ENCODE measurements at places on chromosomes 2 and 18.

DNA sequence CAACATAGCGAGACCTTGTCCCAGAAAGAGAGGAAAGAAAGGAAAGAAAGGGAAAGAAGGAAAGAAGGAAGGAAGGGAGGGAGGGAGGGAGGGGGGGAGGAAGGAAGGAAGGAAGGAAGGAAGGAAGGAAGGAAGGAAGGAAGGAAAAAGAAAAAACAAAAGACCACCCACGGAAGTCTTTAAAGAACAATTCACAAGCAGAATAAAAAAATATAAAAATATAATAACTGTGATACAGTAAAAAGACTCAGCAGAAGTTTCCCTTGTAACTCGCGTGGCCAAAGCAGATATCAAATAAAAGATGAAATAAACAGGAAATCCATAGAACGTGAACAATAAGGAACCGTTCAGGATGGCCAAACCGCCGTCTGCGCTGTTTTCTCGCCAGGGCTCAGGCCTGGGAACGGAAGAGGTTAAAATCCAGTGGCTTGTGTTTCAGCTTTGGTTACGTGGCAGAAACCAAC is 1.2 kb upstream of the SLC1A4 start:
- DNase-seq = no peak

- no peak for DNase-seq
Observed at GRCh38 chr2:84878459-84878858, 2.4 kb downstream of the TRABD2A start.

GRCh38 chr2:231299267-231299666 is 96.2 kb upstream of the B3GNT7 start:
- no peak for DNase-seq

GRCh38 chr2:18479947-18480369 is 80.5 kb downstream of the RDH14 start:
- no peak for DNase-seq

GRCh38 chr2:151862700-151863099 is 34.5 kb upstream of the ARL5A start:
- DNase-seq = no peak

DNA sequence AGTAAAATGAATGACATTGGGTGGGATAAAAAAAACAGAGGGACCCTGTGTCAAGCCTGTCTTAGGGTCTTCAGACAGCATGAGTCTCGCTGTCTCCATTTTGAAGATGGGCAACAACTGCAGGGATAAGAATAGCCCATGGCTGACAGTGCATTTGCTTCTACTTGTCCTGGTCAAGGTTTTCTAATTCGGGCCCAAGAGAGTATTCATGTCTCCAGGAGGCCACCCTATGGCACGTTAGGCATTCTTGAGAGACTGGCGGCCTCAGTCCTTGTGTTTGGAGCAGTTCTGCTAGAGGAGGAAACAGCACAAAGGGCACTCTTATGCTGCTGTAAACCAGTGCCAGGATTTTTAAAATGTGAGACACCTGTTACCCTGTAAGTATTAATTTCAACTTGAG is 9.5 kb upstream of the MYL1 start:
- no peak for DNase-seq

Measured in activated naive CD4-positive, alpha-beta T cell treated with anti-CD3 and anti-CD28 coated beads, Interleukin-2, amount 50 U/mL, for 16 hours (primary cell).